ENCODE measurements at places on chromosomes 5 and 9.

- DNase-seq = no peak
- no peaks in the 10 kb centered on the region for H3K4me1 ChIP-seq
- no peak overlapping the region for H3K4me3 ChIP-seq
- no peak overlapping the region for H3K27ac ChIP-seq
- no peaks in the 10 kb centered on the region for H3K27me3 ChIP-seq
These were observed 114.7 kb upstream of the TXNDC8 start for GRCh38 chr9:110452227-110452801.

GRCh38 chr5:123605822-123606221 is 93.8 kb downstream of the CSNK1G3 start:
- H3K36me3 ChIP-seq = no peaks in the 10 kb centered on the region
- no peak for DNase-seq
- H3K27ac ChIP-seq = no peak overlapping the region

GRCh38 chr5:124704594-124705284 is 41.7 kb downstream of the ZNF608 start:
- no peaks in the 10 kb centered on the region for H3K27me3 ChIP-seq
- H3K36me3 ChIP-seq = no peaks in the 10 kb centered on the region
- H3K4me1 ChIP-seq = peaks cover 35% of the 10 kb centered on the region
- no peak overlapping the region for H3K27ac ChIP-seq

- no peaks in the 10 kb centered on the region for H3K36me3 ChIP-seq
- no peaks in the 10 kb centered on the region for H3K27me3 ChIP-seq
- H3K27ac ChIP-seq = peak overlapping the region; percentile 93
These were observed 745 bp downstream of the GADD45G start for GRCh38 chr9:89605465-89606048.

DNA sequence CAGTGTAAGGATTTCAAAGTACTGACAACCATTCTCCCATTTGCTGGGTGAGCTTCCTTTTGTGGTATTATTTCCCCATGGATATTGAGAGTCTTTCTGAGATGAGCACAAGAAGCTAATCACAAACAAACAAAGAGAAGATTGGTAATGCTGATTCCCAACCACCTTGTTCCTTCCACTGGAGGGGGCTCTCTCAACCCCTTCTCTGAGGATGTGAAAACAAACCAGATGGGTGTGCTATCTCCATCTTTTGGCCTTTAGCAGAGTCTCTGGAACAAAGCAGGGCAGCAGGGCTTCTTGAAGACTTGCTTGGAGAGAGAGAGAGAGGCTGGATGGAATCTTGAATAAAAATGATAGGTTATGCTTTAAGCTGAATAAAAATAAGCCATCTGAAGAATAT is 576.7 kb upstream of the ZNF462 start:
- H3K36me3 ChIP-seq = no peaks in the 10 kb centered on the region
- DNase-seq = no peak

- H3K4me3 ChIP-seq = peak overlapping the region; percentile 1
- no peaks in the 10 kb centered on the region for H3K27me3 ChIP-seq
- peaks cover 16% of the 10 kb centered on the region for H3K4me1 ChIP-seq
- H3K27ac ChIP-seq = peak overlapping the region; percentile 54
- H3K36me3 ChIP-seq = no peaks in the 10 kb centered on the region
These were observed 603.0 kb downstream of the BNC2 start for GRCh38 chr9:16267281-16268066.

DNA sequence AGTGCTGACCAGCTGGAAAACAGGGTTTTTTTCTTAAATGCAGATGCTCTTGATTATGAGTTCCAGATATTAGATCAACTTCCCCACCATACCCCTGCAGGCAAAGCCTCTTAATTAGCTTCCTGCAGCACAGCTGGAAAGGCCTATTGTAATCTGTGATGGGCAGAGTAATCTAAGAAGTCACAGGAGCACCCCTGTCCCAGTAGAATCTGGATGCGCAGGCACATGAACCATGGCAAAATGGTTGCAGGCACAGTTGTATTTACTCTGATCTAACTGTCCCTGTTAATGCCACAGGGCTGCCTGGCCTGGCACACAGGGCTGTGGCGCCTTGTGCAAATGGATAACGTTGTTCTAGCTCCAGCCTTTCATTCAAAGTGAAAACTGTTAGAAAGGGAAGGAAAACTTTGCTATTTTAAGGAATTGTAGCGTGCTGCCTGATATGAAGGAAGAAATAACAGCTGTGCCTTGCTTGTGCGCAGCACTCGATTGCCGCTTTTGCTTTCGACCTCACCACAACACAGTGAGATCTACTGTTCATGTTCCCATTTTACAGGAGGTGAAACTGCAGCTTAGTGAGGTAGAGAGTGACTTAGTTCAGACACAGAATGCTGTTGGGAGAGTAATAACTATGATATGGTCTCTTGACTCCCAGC is 2.3 kb downstream of the TGFBI start:
- H3K27me3 ChIP-seq = no peaks in the 10 kb centered on the region
- no peak for DNase-seq
- H3K4me1 ChIP-seq = peaks cover 32% of the 10 kb centered on the region
- H3K4me3 ChIP-seq = no peak overlapping the region

DNA sequence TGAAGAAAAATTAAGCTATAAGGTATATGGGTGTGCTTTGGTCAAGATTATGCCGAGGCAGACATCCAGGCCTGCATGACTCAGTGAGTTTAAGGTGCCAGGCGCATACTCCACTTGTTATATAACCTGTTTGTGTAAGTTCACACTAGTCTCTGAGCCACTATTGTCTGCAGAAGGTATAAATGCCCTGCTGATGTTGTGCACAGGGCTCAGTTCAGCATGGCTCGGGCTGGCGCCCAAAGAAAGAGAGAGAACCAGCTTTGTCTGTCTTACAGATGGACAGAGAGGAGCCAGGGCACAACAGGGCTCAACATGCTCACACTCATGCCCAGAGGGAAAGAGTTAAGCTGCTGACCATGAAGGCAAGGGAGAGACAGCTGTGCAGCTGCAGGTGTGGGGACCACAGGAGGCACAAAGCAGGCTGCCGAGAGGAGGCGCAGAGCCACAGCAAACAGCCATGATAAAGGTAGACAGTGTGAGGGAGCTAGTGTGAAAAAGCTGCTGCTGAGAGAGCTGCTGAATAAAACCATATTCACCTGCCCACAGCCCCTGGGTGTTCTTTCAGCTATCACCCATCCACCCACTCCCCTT is 1587.6 kb upstream of the C9orf72 start:
- no peaks in the 10 kb centered on the region for H3K4me1 ChIP-seq
- no peaks in the 10 kb centered on the region for H3K36me3 ChIP-seq
- H3K27me3 ChIP-seq = no peaks in the 10 kb centered on the region
- no peak overlapping the region for H3K4me3 ChIP-seq
- no peak overlapping the region for H3K27ac ChIP-seq

- DNase-seq = no peak
- H3K4me1 ChIP-seq = no peaks in the 10 kb centered on the region
These were observed 71.4 kb downstream of the RAPGEF6 start for GRCh38 chr5:131563434-131564228.

- H3K27ac ChIP-seq = peak overlapping the region; percentile 98
- peaks cover 33% of the 10 kb centered on the region for H3K4me1 ChIP-seq
- H3K4me3 ChIP-seq = peak overlapping the region; percentile 94
- peaks cover 2% of the 10 kb centered on the region for H3K36me3 ChIP-seq
- no peak for DNase-seq
These were observed 1.4 kb downstream of the CDC37L1 start for GRCh38 chr9:4680750-4681149.

DNA sequence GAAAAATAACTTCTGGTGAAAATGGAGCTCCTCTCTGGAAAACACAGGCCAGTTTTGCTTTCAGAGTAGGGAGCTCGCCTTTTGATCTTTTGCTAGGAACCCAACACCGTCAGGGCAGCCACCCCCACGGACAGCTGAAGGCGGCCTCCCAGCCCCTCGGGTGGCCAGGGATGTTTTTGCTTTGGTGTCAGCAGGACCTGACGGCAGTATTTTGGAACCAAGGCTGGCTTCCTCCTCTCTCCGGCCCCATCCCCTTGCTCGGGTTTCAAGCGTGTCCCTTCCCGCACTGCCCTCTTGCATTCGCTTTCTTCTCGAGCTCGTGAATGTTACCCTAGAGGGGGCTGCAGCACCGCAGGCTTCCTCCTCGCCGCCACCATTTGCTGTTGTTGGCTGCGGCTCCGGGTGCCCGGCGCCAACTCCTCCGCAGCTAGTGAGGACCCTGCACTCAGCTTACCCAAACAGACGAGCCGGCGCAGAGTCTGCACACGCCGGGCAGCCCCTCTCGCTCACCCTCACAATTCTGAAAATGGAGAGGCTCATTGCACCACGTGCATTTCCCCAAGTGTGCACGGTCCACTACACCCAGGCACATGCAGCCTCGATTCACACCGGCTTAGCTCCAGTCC is 35.5 kb upstream of the ADAMTSL1 start:
- peaks cover 24% of the 10 kb centered on the region for H3K4me1 ChIP-seq
- H3K36me3 ChIP-seq = no peaks in the 10 kb centered on the region
- no peaks in the 10 kb centered on the region for H3K27me3 ChIP-seq
- DNase-seq = no peak
- H3K27ac ChIP-seq = peak overlapping the region; percentile 71

GRCh38 chr9:20407013-20407412 is 215.3 kb downstream of the MLLT3 start:
- H3K36me3 ChIP-seq = no peaks in the 10 kb centered on the region
- no peaks in the 10 kb centered on the region for H3K27me3 ChIP-seq
- no peak for DNase-seq
- H3K27ac ChIP-seq = no peak overlapping the region

GRCh38 chr5:168273056-168273980 is 18.1 kb upstream of the WWC1 start:
- no peaks in the 10 kb centered on the region for H3K36me3 ChIP-seq
- no peaks in the 10 kb centered on the region for H3K27me3 ChIP-seq
- no peak for DNase-seq
- no peak overlapping the region for H3K27ac ChIP-seq
- no peak overlapping the region for H3K4me3 ChIP-seq

DNA sequence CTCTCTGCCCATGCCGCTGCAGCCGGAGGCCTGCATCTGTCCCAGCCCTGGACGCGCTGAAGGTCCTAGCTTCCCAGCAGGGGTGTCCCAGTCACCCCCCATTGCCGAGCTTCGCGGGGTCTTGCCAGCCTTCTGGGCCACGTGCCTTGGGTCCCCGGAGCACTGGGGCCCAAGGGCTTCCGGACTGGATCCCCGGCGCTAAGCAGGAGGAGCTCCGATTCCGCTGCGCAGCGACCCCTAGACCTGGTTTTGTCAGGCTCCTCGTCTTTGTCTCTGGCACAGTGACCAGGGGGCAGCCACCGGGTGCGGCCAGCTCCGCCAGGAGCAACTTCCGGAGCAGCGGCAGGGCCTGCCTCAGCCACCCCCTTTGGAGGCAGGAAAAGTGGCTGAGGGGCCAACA is 3.3 kb upstream of the IRX1 start:
- H3K4me3 ChIP-seq = no peak overlapping the region
- no peak overlapping the region for H3K27ac ChIP-seq
- peaks cover 20% of the 10 kb centered on the region for H3K4me1 ChIP-seq
- no peak for DNase-seq
- H3K36me3 ChIP-seq = no peaks in the 10 kb centered on the region

GRCh38 chr5:81631124-81631523 is 119.8 kb downstream of the SSBP2 start:
- H3K4me1 ChIP-seq = peaks cover 6% of the 10 kb centered on the region
- DNase-seq = no peak
- no peaks in the 10 kb centered on the region for H3K27me3 ChIP-seq
- no peak overlapping the region for H3K27ac ChIP-seq

DNA sequence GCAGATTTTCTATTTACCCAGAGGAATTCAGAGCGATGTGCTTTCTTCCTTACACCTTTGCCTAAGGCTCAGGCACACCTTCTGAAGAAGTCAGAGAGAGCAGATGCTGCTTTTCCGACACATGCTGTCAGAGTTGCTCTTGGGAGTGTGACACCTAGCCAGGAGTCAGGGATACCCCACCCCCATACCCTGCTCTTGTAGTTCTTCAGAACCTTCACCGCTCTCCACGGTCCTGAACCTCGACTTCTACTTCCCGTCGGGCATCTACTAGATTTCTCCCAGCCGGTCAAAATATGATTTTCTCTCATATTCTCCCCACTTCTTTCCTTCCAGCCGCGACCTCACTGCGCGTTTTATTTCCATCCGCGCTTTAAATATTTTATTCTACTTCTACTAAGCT is 1.7 kb downstream of the GRIN3A start:
- no peaks in the 10 kb centered on the region for H3K27me3 ChIP-seq
- H3K36me3 ChIP-seq = no peaks in the 10 kb centered on the region
- H3K4me1 ChIP-seq = peaks cover 13% of the 10 kb centered on the region
- H3K4me3 ChIP-seq = no peak overlapping the region
- H3K27ac ChIP-seq = no peak overlapping the region

- H3K36me3 ChIP-seq = no peaks in the 10 kb centered on the region
- no peak for DNase-seq
- no peak overlapping the region for H3K4me3 ChIP-seq
- no peaks in the 10 kb centered on the region for H3K27me3 ChIP-seq
These were observed 133.4 kb upstream of the OTULINL start for GRCh38 chr5:14447958-14448911.

- no peak for DNase-seq
- H3K27me3 ChIP-seq = no peaks in the 10 kb centered on the region
- no peaks in the 10 kb centered on the region for H3K36me3 ChIP-seq
- no peaks in the 10 kb centered on the region for H3K4me1 ChIP-seq
- no peak overlapping the region for H3K4me3 ChIP-seq
- no peak overlapping the region for H3K27ac ChIP-seq
These were observed 131.1 kb downstream of the ACTL7B start for GRCh38 chr9:108724652-108725051.

DNA sequence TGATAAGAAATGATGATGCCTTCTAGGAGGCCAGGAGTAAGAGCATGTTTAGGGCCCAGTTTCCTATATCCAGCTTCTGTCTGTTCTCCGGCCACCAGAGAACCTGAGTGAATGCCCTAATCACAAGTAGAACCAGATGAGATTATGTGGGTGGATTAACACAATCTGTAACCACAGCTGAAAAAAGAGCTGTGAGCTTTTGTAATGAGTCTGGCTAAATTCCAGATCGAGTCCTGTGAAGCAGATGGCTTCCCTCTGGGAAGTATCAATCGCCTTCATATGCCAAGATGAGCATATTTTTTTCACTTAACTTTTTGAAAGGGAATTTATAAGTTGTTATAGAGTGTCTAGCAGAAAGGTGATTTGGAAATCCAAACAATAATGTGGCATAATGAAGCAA is 99.8 kb downstream of the NNT start:
- H3K36me3 ChIP-seq = peaks cover 19% of the 10 kb centered on the region
- no peak overlapping the region for H3K4me3 ChIP-seq
- DNase-seq = no peak

DNA sequence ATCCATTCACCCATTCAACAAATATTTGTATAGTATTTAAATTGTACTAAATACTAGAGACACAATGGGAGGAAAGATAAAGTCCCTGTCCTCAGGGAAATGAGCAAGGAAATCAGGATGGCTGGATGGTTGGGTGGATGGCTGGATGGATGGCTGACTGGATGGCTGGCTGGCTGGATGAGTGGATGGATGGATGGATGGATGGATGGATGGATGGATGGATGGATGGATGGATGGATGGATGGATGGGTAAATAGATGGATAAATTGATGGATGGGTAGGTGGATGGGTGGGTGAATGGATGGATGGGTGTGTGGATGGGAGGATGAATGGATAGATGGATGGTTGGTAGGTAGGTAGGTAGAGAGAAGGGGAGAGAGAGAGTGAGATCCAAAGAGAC is 41.5 kb upstream of the WWC1 start:
- H3K27me3 ChIP-seq = no peaks in the 10 kb centered on the region
- DNase-seq = no peak
- H3K27ac ChIP-seq = no peak overlapping the region
- H3K4me1 ChIP-seq = no peaks in the 10 kb centered on the region
- H3K36me3 ChIP-seq = no peaks in the 10 kb centered on the region
